HTR-8/SVneo (cell line): ENCODE measurements at places on chromosomes 13 and 19.

GRCh38 chr19:55636723-55637122, 4.1 kb upstream of the ZNF580 start:
- DNase-seq: no peak

DNA sequence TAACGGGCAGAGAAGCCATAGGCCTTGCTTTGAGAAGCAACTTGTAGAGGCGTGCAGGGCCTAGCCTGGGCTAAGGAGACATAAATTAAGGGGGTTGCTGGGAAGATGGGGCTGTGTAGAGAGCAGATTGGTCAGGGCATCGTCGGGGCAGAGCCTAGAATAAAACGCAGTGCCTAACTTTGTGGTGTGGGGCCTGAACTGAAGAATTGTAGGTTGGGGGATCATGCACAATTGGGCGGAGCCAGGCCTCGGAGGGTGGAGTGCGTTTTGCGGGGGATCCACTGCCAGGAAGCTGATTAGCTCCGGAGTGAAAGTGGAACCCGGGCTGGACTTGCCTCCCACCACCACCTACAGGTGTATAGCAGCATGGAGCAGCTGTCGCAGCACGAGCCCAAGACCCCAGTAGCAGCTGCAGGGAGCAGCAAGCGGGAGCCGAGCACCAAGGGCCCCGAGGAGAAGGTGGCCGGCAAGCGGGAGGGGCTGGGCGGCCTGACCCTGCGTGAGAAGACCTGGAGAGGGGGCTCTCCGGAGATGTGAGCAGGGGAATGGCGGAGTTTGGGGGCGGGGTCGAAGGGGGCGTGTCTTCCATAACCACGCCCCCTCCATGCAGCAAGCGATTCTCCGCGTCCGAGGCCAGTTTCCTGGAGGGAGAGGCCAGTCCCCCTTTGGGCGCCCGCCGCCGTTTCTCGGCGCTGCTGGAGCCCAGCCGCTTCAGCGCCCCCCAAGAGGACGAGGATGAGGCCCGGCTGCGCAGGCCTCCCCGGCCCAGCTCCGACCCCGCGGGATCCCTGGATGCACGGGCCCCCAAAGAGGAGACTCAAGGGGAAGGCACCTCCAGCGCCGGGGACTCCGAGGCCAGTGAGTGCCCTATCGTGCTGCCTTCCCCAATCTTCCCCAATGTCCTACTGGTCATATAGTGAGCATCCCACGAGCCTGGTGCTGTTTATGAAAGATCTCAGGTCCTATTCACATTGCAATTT, 13.8 kb downstream of the DNASE2 start:
- DNase-seq: peak; percentile 73

DNA sequence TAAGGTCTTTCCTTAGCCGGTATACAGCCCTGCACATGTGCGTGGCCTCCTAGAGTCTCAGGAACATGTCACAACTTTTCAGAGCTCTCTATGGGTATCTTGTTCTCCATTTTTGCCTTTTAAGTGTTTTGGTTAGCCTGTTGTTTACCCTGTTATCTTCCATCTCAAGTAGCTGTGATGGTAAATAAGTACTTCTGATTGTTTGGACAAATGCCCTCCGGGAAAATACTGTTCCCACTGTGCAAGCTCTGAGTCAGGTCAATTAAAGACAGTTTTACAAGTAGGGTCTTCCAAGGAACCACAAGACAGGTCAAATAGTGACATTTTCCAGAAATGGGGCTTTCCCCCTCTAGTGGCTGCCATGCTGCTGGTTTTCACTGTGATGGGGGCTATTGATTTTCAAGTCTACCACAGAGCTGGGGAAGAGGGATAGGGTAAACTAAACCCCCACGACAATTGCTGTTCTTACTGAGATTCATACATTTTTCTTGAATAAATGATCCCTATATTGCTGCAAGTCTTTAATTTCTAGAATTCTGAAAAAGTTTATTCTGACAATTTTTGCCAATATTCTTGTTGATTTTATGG, 109.5 kb downstream of the TM9SF2 start:
- no peak for DNase-seq

DNA sequence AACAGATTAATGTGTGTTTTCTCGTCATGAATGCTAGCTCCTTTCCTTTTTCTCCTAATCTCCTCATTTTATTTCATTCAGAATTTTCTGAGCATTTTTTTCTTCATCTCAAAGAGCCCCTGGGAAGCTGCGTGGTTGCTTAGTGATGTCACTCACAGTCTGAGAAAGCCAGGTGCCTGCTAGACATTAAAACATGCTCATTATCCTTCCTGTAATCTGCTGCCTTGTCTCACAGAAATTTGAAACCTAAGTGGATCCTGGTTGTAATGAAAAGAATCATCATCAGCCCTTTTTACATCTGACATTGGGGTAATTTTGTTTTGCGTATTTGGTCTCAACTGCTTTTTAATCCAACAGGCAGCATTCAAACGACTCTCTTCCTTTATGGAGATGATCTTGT, 108.2 kb upstream of the RNF113B start:
- no peak for DNase-seq

- DNase-seq: no peak
These were observed 20.3 kb downstream of the HPN start for GRCh38 chr19:35061583-35062373.
